ENCODE measurements at places on chromosomes 3 and 15.
A peak's percentile ranks its signal among the peaks of the same experiment; 100 is the strongest.

DNA sequence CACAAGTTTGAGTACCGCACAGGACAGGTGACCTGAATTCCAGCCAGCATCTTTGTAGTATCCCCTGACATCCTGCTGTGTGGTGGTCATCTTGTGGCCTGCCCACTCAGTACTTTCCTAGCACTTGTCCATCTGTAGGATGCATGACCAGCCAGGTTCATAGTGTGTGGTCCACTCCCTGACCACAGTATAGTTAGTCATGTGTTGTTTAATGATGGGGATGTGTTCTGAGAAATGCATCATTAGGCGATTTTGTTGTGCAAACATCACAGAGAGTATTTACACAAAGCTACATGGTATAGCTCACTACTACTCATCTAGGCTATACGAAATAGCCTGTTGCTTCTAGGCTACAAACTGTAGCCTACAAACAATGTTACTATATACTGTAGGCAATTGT is 16.9 kb upstream of the RBPMS2 start:
- DNase-seq = no peak

DNA sequence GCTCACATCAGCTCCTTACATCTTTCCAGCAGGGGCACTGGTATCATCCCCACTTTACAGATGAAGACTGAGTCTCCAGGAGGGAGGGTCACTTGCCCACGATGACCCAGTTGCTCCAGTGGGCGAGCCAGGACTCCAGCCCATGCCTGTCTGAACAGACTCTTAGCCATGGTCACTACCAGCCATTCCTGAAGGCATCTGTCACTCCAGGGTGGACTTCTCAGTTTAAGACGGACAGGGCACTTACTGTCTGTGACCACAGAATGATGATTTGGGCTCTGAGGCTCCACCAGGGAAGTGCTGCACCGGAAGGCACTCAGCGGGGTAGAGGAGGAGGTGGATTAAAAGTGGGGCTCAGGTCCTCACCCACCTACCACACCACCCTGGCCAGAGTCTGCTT is 104.0 kb upstream of the SLC6A6 start:
- no peak for DNase-seq

- DNase-seq = peak; percentile 45
These were observed 3.8 kb upstream of the KIF23 start for GRCh38 chr15:69410248-69410874.

DNA sequence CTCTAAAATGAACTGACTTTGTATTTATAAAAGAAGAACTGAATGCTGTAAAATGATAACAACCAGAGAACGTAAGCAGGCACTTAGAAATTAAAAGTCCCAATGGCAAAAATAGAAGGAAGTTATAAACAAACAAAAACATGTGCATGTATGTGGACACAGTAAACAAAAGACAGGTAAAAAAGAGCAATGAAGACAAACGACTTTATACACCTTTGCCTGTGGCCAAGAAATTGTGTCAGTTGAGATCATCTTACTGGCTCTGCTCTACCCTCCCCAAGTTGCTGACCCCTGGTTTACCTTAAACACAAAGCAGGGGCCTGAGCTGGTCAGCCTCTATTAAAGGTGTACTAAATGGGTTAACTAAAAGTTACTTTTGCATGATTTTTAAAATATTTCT is 41.7 kb upstream of the GP5 start:
- no peak for DNase-seq

Measured in SHP77 treated with DMSO at 0.1 percent for 48 hours (cell line).